Hepatic stellate cell (primary cell): ENCODE measurements at places on chromosomes 2 and 18.

GRCh38 chr18:32769071-32769585 lies 3.7 kb downstream of the KLHL14 start:
- DNase-seq = no peak

DNA sequence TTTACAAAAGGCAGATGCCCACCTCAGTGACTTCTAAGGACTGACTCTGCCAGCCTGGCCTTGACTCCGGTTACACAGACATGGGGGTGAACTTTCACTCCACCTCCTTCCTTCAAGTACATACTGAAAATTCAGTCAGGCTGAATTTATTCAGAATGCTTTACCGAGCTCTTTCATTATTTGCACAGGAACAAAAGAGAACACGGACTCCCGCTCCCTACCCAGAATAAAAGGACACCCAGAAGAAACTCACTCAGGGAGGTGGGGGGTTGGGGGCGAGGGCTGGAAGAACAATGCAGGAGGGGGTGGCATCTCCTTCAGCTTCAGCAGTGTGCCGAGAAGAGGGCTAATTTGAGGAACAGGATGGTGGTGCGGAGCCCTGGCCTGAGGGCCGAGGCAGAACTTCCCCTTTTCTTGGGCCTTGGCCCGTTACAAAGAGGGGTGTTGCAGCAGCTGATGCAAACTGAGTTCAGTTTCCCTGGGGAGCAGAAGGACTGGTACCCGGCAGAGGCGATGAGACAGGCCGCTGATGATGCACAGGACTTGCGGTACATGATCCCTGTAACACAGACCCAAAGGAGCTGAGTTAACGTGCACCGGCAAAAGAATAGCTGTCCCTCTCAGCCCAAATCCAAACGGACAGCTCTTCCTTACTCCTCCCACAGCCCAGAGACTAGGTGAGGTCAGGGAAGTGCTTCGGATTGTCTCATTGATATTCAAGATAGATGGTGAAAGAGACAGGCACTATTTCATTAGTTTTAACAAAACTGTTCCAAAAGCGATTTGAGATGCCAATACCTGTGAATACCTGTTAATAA lies 24.1 kb downstream of the LYPD1 start:
- DNase-seq = no peak

- DNase-seq = no peak
Measured at GRCh38 chr2:199223791-199224190, 233.9 kb downstream of the SATB2 start.

- DNase-seq = no peak
Measured at GRCh38 chr2:46992776-46993175, 77.2 kb upstream of the MCFD2 start.

DNA sequence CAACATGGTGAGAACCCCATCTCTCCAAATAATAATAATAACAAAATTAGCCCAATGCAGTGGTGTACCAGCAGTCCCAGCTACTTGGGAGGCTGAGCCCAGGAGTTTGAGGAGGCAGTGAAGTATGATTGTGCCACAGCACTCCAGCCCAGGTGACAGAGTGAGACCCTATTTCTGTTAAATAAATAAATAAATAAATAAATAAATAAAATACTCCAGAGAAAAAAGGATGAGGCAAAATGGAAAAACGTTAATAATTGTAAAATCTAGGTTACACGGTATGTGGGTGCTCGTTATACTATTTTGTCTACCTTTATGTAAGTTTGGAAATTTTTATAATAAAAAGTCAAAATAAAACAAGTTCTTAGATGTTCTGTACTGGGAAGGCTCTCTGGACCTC lies 8.6 kb upstream of the EMX1 start:
- no peak for DNase-seq

- DNase-seq = no peak
Measured at GRCh38 chr2:16140771-16141640, 200.7 kb downstream of the MYCN start.

GRCh38 chr2:20370191-20370590 lies 19.5 kb upstream of the PUM2 start:
- DNase-seq = no peak

GRCh38 chr2:213021971-213022899 lies 129.2 kb downstream of the IKZF2 start:
- DNase-seq = peak; percentile 12

DNA sequence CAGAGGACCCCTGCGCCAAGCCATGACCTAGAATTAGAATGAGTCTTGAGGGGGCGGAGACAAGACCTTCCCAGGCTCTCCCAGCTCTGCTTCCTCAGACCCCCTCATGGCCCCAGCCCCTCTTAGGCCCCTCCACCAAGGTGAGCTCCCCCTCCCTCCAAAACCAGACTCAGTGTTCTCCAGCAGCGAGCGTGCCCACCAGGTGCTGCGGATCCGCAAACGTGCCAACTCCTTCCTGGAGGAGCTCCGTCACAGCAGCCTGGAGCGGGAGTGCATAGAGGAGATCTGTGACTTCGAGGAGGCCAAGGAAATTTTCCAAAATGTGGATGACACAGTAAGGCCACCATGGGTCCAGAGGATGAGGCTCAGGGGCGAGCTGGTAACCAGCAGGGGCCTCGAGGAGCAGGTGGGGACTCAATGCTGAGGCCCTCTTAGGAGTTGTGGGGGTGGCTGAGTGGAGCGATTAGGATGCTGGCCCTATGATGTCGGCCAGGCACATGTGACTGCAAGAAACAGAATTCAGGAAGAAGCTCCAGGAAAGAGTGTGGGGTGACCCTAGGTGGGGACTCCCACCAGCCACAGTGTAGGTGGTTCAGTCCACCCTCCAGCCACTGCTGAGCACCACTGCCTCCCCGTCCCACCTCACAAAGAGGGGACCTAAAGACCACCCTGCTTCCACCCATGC lies 3.0 kb downstream of the PROC start:
- DNase-seq = no peak
